A172 (cell line): ENCODE measurements at places on chromosomes 16 and 17. TPM values are rescaled to one million over a fixed set of nuclear protein-coding genes. Genes with fewer than 3 reads are reported as not detected.

- no peak for DNase-seq
Measured at GRCh38 chr17:38562215-38562569, 43.6 kb downstream of the SRCIN1 start.

DNA sequence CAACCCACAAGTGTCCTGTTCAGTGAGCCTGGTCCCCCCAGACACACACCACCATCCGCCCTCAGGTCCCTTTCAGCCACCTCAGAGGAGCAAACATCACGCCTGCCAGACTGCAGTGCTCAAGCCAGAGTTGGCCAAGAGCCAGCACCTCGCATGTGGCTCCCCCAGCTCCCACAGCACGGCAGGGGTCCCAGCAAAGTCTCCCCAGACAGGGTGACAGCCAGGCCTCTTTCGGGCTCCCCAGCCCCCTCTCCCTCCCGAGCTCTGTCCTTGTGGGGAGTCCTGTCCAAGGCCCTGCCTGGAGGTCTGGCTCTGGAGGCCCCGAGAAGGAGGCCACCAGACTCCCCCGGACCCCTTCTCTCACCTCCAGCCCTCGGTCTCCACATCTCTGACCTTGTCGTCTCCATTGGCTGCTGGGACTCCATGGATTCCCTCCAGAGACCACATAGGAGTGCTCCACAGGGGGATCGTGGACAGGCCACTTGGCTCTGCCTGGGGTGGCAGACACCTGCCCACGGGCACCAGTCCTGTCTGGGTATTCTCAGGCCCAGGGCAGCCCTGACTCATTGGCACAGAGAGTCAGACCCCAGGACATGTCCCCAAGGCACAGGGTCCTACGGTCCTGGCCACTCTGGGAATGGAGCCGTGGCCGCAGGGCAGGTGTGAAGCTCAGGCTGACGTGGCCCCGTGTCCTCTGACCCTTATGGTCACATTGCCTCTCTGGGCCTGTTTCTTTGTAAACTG, 1.8 kb upstream of the MYADML2 start:
- DNase-seq, result no peak

HOXB1 gene
- total RNA-seq, result not detected in 2 replicates

- no peak for DNase-seq
Measured at GRCh38 chr17:64447526-64447925, 1.4 kb upstream of the MILR1 start.

GRCh38 chr16:30033270-30033669, 2.2 kb upstream of the TLCD3B start:
- no peak for DNase-seq

DNA sequence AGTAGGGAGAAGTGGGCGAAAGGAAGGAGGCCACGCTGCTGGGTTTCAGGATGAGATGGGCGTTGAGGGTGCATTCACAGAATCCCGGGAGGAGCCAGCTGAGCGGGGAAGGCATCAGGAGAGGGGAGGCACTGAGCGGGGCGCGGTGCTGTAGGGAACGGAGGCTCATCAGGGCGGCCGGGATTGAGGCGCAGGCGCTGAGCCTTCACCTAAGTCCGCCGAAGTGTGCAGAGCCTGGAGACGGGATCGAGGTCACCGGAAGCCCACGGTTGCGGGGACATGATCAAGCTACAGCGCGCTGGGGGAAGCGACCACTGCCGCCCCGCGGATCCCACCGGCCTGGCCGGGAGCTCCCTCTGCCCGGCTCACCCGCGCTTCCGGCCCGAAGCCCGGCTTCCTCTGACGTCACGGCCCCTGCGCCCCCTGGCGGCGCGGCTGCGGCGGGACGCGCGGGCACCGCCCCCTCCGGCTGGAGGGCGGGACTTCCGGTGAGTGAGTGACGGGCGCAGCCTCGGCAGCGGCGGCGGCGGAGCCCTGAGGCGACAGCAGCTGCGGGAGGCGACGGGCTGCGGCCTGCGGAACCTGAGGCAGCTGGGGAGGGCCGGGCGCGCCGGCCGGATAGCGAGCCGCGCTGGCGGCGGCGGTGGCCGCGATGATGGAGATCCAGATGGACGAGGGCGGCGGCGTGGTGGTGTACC, at the start of gene MAPK8IP3:
Gene MAPK8IP3 (plus strand): TSS at position 508 of the 698 bp plus-strand sequence. CDS start 145 bp downstream, at position 653.
- peak; percentile 81 for DNase-seq

- DNase-seq, result peak; percentile 96
Measured at GRCh38 chr16:67806428-67807147, at the start of the genes RANBP10 and TSNAXIP1. RANBP10 (minus strand) TSS chr16:67806560; CDS start chr16:67806536, 24 bp downstream. TSNAXIP1 (plus strand) TSS chr16:67806889; CDS start chr16:67807150, 261 bp downstream.

GRCh38 chr17:34171245-34171818, 83.8 kb upstream of the CCL2 start:
- peak; percentile 64 for DNase-seq

KRT20 gene
- total RNA-seq, result not detected in 2 replicates

GRCh38 chr17:60743799-60744198, 66.1 kb downstream of the BCAS3 start:
- peak; percentile 41 for DNase-seq

DNAAF8 gene
- total RNA-seq, result 1.7 and 5.2 TPM in 2 replicates

GRCh38 chr16:27083861-27084261, 17.1 kb downstream of the C16orf82 start:
- DNase-seq, result no peak

WNK4 gene
- 0.34 and 0.50 TPM in 2 replicates for total RNA-seq

DNA sequence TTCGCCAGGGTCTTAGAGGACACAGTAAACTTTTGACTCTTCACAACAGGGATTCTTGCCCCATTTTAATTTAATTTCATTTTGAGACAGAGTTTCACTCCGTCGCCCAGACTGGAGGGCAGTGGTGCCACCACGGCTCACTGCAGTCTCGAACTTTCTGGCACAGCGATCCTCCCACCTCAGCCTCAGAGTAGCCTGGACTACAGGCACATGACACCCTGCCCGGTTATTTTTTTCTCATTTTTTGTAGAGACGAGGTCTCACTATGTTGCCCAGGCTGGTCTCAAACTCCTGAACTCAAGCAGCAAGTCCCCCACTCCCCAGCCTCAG, 329 bp upstream of the NLE1 start:
- DNase-seq, result no peak
